B cell (primary cell): ENCODE measurements at places on chromosomes 2 and 18.

- no peaks in the 10 kb centered on the region for H3K36me3 ChIP-seq
- H3K27me3 ChIP-seq, result no peaks in the 10 kb centered on the region
- H3K4me1 ChIP-seq, result no peaks in the 10 kb centered on the region
- no peak overlapping the region for H3K27ac ChIP-seq
Observed at GRCh38 chr2:66957198-66957597, 439.9 kb upstream of the ETAA1 start.

DNA sequence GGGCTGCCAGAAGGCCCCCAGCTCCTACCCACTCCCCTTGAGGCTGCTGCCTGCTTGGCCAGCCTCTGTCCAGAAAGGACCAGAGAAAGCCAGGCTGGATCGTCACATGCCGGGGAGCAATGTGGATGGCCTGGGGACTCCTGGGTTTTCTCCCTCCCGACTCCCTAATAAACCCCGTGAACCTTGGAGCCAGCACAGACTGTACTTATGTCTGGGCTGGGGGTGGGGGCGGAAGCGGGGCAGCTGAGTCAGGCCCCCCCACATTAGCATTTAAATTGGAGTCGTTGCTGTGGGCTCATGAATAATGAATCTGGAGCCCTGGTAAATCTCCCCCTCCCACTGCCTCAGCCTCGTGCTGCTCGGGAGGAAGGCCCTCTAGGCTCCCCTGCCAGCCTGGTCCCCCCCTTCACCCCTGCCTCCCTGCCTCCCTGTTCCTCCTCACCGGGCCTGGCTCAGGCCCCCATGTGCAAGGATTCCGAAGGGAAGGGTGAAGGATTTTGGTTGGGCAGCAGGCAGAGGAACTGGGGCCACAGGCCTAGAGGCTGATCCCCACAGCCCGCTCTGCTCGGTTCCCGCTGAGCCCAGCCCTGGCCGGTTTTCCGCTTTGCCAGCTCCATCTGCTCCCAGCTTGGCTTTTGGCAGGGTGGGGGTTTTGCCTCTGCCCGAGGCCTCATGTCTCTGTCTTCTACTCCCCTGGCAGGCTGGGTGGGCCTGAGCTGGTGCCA, 7.3 kb upstream of the ASIC4 start:
- peaks cover 28% of the 10 kb centered on the region for H3K36me3 ChIP-seq
- H3K27me3 ChIP-seq, result no peaks in the 10 kb centered on the region
- H3K4me1 ChIP-seq, result peaks cover 22% of the 10 kb centered on the region
- no peak for DNase-seq
- no peak overlapping the region for H3K4me3 ChIP-seq

- H3K27ac ChIP-seq, result no peak overlapping the region
- H3K36me3 ChIP-seq, result no peaks in the 10 kb centered on the region
- H3K4me3 ChIP-seq, result no peak overlapping the region
- no peaks in the 10 kb centered on the region for H3K27me3 ChIP-seq
Observed at GRCh38 chr2:180411661-180412060, 404.6 kb upstream of the CWC22 start.

DNA sequence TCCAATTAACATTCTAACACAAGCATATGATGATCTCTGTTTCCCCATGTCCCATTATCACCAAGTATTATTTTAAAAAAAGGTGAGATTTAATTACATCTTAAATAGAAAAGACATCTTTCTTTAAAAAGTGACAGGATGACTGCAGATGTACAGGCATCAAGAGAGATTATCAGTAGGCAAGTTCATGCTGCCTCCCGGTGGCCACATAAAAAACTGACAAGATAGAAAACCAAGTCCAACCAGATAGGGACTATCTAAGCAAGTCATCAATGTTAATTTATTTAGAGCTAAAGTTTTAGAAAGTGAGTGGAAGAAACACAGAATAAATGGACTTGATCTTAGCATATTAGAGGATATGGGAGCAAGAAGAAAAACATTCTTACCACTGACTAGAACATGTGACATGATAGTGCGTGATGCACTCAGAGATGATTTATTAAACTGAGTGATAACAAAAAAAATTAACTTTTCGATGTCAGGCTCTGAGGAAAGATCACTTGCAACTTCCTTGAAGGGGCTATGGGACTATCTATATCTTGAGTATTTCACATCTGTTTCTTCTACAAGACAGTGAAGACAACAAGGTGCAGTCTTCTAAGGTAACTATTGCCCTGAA, 5.4 kb upstream of the TDRD15 start:
- no peaks in the 10 kb centered on the region for H3K4me1 ChIP-seq
- H3K27me3 ChIP-seq, result no peaks in the 10 kb centered on the region

GRCh38 chr2:223578846-223579245, 23.3 kb downstream of the SCG2 start:
- no peak for DNase-seq
- no peaks in the 10 kb centered on the region for H3K27me3 ChIP-seq
- H3K4me1 ChIP-seq, result no peaks in the 10 kb centered on the region

DNA sequence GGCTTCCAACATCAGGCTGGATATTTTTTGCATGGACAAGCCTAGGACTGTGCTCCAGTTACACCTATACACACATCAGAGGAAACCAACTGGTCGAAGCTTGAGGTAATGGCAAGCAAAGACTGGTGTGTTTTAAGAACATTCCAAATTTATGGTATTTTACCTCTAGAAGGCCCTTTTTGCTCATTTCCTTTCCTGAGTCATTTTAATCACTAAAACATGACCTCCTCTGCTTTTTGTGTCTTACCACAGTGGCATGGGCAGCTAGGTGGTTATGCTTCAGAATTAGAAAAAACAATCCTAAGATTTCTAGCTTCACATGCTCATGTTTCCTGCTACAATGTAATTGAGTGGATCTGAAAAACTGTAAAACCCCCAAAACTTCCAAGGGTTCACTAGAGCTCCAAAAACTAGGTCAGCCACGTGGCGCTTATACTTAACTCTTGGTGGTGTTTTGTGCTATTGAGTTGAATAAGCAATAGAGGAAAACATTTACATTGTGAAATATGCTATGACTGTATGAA, 30.6 kb upstream of the CHRNA1 start:
- no peaks in the 10 kb centered on the region for H3K4me1 ChIP-seq
- H3K27me3 ChIP-seq, result no peaks in the 10 kb centered on the region

GRCh38 chr2:222320436-222321395, 21.9 kb upstream of the PAX3 start:
- no peak overlapping the region for H3K4me3 ChIP-seq
- no peaks in the 10 kb centered on the region for H3K36me3 ChIP-seq
- no peak overlapping the region for H3K27ac ChIP-seq
- peaks cover 12% of the 10 kb centered on the region for H3K4me1 ChIP-seq
- no peak for DNase-seq

- H3K4me1 ChIP-seq, result no peaks in the 10 kb centered on the region
- no peak for DNase-seq
- no peaks in the 10 kb centered on the region for H3K27me3 ChIP-seq
- no peak overlapping the region for H3K27ac ChIP-seq
Observed at GRCh38 chr18:40415176-40415791, 1539.8 kb upstream of the PIK3C3 start.
